ENCODE measurements at places on chromosomes 13 and 19.

DNA sequence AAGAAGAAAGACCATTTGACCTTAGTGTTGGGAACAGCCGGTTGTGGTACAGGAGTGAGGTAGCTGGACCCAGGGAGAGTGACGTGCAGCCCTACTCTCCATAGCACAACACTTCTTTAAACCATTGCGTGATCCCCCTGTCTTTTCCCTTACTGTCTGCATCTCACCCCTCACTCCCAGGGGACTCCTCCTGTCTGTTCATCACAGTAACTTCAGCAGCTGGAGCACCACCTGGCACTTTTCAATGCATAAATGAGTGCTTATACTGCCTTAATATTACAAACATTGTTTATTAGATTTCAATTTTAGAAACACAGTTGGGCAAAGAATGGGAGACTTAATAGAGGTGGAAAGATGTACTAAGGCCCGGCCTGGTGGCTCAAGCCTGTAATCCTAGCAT, 285.5 kb downstream of the UQCRFS1 start:
- DNase-seq = no peak

GRCh38 chr19:11100049-11100448, 10.8 kb downstream of the LDLR start:
- no peak for DNase-seq

GRCh38 chr19:58319241-58319640, 7.6 kb upstream of the ZSCAN22 start:
- no peak for DNase-seq

DNA sequence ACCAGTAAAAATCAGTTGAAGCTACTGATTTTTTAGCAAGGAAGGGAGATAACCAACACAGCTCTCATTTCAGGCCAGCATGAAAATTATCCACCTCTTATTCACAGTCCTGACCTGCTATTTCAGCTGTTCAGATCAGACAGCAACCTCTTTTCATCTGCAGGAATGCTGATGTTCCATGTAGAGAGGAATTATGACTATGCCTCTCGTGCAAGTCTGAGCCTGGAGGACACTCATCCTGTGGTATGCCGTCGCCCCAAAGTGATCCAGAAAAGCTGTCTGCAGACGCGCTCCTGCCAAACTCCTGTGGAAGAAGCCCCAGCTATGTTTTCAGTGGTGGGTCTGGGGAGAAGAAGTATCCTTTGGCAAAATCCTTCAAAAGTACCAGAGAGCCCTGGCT, 563.5 kb upstream of the SLITRK1 start:
- no peak for DNase-seq

- DNase-seq = no peak
Observed at GRCh38 chr13:22270881-22271280, 600.0 kb downstream of the FGF9 start.

GRCh38 chr19:41910992-41911888, 17.0 kb downstream of the ERFL start:
- no peak for DNase-seq

- DNase-seq = no peak
Observed at GRCh38 chr19:28103921-28104320, 1109.0 kb downstream of the UQCRFS1 start.

GRCh38 chr13:63408331-63409189, 1992.9 kb upstream of the PCDH20 start:
- DNase-seq = no peak

DNA sequence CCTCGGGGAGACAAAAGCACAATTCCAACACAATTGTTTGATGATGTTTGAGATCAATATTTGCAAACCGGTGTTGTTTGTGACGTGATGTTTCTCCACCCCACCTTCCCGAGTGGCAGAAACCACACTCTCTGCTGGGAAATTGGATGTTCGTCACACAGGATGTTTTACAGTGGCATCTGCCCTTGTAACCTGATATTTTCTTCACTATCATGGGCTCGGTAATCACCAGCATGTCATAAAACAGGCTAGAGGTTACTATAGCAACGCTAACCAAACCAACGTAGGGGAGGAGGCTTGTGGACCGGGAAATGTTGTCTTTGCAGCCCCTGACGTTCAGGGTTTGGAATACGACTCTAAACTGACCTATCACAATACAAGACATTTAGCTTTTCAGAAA, 454.5 kb downstream of the IRS2 start:
- no peak for DNase-seq

DNA sequence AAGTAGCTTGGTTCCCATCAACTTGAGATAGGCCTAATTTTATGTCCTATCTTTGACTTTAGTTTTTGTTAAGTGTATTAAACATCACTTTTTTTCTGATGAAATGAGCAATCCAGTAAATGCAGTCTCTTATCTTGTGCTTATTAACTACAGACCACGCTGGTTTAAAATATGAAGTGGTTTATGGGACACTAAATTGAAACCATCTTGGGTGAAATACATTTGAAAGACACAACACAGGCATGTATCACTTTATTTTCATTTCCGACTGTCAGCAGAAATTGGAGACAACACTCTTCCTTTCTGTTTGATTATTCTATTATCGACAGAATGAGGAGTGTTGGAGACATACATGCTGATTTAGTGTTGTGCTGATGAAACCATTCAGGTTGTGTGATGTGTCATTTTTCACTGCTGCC, 447.7 kb downstream of the GPC6 start:
- no peak for DNase-seq

GRCh38 chr19:30049226-30049625, 107.2 kb downstream of the URI1 start:
- peak; percentile 54 for DNase-seq

DNA sequence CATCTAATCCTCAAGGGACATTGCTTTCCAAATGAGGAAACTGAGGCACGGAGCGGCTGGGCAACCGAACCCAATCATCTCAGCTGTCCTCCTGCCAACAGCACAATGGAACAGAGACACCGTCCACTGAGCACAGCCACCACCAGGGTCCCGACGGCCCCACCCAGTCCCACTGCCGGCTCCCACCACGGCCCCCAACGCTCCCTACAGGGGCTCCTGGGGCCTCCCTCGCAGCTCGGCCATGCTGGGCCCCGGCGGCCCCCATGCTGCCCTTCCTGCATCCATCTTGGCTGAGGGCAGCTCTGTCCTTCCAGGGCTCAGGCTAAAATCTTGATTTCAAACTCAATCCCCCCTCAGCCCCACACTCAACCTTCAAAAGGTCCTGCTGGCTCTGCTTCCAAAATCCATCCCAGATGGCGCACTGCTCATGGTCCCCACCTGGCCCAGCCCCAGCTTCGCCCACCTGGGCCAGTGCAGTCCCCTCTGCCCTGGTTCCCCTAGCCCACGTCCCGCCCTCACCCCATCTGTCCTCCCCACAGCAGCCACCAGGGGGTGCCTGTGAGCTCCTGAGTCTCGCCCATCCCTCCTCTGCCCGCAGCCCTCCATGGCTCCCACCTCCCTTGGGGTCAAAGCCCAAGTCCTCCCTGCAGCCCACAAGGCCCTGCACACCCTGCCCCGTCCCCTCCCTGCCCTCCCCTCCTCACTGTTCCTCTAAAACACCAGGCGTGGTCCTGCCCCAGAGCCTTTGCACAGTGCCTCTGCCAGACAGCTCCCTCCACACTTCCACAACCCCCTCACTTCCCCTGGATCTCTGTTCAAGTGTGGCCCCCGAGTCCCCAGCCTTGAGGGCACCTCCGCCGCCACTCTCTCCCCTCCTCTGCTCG, 7.9 kb downstream of the PIP5K1C start:
- no peak for DNase-seq

GRCh38 chr13:36549755-36550154, 117.5 kb downstream of the CCNA1 start:
- DNase-seq = peak; percentile 43

GRCh38 chr19:15248648-15249527, 16.6 kb upstream of the EPHX3 start:
- DNase-seq = no peak

- no peak for DNase-seq
Observed at GRCh38 chr19:5679289-5680083, 830 bp downstream of the MICOS13 start.

DNA sequence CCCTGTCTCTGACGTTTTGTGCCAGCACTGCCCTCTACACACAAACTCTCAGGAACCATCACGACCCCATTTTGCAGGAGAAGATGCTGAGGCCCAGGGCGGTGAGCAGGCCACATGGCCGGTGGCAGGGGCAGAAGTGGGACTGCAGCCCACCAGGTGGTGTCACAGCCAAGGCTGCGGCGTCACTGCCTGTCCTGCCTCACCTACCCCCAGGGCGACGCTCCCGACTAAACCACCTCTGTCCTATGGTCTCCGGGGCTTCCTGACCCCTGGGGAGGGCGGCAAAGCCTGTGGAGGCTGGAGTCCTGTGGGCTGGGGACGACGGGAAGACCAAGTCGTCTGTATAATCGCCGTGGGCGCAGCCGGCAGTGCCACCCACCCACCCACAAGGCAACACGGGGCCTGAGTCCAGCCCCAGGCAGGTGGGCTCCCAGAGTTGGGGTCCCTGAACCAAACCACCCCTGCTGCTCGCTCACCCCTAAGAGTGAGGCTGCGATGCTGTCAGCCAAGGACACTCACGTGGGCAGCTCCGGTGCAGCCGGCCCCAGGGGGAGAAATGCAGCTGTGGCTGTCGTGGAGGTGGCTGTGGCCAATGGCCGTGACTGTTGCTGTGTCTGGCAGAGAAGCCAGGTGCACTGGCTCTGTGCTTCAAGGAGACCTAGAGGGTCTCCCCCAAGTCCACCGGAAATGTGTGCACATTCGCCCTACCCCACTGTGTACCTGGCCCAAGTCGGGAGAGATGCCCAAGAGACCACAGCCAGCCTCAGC, 29.7 kb downstream of the RASA3 start:
- DNase-seq = no peak

DNA sequence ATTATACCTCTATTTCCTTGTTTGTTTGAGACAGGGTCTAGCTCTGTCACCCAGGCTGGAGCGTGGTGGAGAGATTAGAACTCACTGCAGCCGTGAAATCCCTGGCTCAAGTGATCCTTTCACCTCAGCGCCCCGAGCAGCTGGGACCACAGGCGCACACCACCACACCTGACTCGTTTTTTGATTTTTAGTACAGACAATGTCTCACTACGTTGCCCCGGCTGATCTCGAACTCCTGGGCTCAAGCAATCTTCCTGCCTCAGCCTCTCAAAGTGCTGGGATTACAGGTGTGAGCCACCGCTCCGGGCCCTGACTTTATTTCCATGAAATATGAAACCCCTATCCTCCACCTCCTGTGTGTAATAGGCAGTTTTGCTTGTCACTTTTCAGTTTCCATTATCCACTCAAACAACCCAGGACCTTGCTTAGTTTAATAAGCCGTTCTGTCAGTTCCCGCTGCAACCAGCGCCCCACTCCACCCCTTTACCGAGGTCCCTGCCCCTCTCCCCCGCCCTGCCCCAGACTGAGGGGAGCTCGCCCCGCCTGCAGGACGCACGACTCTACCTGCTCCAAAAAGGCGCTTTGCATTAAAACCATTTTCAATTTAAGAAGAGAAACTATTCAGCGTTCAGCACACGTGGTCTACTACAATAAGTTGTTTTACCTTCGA, 16.9 kb downstream of the ZNF816 start:
- DNase-seq = no peak

DNA sequence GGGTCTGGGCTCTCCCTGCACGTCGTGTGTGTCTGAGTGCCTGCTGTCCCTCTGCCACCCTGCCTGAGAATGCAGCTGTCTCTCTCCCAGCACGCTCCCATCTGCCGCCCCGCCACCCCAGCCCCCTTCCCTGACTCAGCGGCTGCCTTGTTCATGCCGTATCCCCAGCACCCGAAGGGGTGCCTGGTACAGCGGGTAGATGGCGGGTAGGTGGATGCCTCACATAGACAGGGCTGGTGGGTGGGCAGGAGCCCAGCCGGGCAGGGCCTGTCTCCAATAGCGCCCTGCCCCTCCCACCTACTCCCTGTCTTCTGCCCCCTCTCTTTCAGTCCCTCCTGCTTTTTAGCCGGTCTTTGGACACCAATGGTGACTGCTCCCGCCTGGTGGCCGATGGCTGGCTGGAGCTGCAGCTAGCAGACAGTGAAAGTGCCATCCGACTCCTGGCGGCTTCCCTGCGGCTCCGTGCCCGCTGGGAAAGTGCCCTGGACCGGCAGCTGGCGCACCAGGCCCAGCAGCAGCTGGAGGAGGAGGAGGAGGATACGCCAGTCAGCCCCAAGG, 30.3 kb downstream of the DHX34 start:
- no peak for DNase-seq

- no peak for DNase-seq
Observed at GRCh38 chr13:113566227-113566561, 18.4 kb upstream of the TFDP1 start.

- no peak for DNase-seq
Observed at GRCh38 chr19:45340232-45340898, at the start of gene KLC3. Gene KLC3, plus strand, starts transcription at chr19:45340750. Its CDS starts 4,792 bp downstream, at chr19:45345542.

DNA sequence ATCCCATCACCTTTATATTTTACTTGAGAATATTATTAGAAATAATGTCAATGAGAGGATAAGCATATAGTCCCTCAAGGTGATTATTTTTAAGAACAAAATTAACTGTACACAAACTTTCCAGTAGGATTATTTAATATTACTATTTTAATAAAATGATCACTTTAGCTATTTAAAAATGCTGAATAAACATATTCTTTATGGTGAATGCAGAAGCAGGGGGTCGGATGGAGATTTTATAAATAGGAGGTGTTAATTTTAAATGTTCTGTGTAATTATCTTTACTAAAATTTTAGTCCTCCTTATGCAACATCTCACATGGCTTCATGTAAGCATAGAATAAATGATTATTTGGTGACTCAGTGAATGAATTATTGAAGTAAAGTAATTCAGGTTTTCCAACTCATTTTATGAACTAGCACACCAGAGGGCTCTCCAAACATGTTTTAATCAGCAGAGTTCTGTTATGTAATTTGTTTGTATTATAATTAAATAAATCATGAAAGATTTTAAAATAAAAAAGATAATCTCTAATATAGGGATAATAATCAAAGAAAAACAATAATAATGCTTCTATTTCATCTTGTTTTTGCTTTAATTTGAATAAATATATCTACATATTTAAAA, 1635.2 kb downstream of the EFNB2 start:
- no peak for DNase-seq

DNA sequence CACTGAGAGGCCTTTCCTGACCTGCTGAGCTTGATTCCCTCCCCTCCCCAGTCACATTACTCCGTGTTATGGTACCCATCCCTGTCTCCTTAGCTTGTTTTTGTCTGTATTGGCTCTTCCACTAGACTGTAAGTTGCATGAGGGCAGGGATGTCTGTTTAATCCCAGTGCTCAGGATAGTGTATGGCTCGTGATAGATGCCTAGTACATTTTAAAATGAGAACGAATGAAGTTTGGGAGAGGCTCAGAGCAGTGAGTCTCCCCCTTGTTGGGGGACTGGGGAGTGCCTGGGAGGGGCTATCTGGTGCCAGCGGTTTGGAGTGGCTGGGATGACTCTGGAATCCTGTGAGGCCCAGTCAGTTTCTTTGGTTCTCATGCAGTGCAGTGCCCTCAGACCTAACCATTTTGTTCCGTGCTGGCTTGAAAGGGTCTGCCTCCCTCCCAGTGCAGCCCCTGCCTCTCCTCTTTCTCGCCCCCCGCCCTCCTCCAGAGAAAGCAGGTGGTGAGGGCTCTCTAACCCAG, 35.5 kb downstream of the ACTN4 start:
- no peak for DNase-seq

Measured in HAP-1 (cell line).